ENCODE measurements at places on chromosomes 1 and 21. TPM values are rescaled to one million over a fixed set of nuclear protein-coding genes. Genes with fewer than 3 reads are reported as not detected.

GRCh38 chr1:46547481-46548383 is 3.7 kb downstream of the KNCN start:
- H3K36me3 ChIP-seq: no peaks in the 10 kb centered on the region
- peaks cover 46% of the 10 kb centered on the region for H3K27me3 ChIP-seq
- H3K4me3 ChIP-seq: no peak overlapping the region
- no peaks in the 10 kb centered on the region for H3K4me1 ChIP-seq

DNA sequence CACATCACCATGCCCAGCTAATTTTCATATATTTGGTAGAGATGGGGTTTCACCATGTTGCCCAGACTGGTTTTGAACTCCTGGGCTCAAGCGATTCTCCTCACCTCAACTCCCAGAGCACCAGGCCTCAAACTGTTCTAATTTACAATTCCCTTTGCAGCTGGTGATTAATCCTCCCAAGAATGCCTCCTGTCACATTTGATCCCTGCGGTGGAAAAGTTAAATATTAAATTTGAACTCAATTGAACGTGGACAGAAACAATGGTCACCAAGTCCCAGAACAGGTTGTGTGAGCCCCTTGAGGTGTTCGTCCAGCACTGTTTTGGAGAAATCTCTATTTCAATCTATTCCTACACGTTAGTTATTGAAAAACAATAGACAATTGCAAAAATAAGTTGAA is 2.0 kb upstream of the ANKRD35 start:
- H3K4me3 ChIP-seq: no peak overlapping the region
- peaks cover 37% of the 10 kb centered on the region for H3K4me1 ChIP-seq
- no peaks in the 10 kb centered on the region for H3K27me3 ChIP-seq
- no peaks in the 10 kb centered on the region for H3K36me3 ChIP-seq
- no peak for DNase-seq

SIK1 gene
- 8.0 TPM for total RNA-seq

DNA sequence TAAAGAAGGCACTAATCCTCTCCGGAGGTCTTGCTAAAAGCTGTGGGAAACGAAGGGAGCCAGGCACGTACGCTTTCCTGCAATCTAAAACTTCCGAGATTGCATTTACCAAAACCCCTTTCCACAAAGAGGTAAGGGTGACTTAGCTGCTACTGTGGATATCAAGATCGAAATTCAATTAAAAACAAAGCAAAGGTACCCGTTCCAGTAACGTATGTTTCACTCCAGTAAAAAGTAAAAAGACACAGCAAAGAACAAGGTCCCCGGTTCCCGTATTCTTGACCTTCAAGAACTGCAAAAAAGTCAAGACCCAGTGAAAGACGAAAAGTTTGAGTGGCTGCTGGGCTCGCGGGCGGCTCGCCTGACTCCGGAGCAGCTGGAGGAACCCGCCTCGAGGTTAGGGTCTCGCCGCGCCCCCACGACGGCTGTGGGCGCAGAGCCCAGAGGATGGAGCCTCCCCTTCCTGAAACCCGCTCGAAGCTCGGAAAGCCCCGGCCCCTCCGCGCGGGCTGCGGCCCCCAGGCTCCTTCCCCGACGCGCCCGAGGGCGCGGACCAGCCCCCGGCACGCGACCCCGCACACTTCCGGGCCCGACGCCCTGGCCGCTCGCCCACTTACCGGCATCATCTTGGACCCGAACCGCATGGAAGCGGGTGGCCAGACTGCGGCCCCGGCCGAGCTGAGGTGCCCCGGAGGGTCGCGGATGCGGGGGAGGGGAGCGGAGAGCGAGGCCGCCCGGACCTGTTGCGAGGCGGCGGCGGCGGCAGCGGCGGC is 524 bp downstream of the TP53BP2 start:
- peaks cover 18% of the 10 kb centered on the region for H3K4me1 ChIP-seq
- H3K36me3 ChIP-seq: no peaks in the 10 kb centered on the region
- H3K4me3 ChIP-seq: peak overlapping the region; percentile 78

UBL4B gene
- total RNA-seq: not detected

DNA sequence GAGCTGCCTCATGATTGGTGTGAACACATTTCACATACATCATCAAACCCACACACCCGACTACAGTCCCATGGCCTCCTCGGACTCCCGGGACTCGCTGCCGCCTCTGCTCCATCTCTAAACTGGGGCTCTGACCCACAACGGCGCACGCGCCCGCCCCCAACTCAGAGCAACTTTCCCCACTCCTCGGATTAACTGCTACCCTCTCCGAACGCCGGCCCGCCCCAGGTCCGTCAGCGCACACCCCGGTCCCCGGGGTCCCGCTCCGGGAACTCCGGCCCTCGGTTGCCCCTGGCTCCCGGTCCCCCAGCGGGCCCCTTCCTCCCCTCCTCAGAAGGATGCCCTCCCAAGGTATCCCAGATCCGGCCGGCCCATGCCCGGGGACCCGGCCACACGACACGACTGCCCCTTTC is 740 bp downstream of the DSTYK start:
- peaks cover 7% of the 10 kb centered on the region for H3K4me1 ChIP-seq
- H3K36me3 ChIP-seq: no peaks in the 10 kb centered on the region
- H3K27me3 ChIP-seq: peaks cover 12% of the 10 kb centered on the region

- H3K4me1 ChIP-seq: no peaks in the 10 kb centered on the region
- no peak for DNase-seq
- H3K4me3 ChIP-seq: no peak overlapping the region
- no peaks in the 10 kb centered on the region for H3K36me3 ChIP-seq
These were observed 99.1 kb upstream of the ACTRT2 start for GRCh38 chr1:2921970-2922686.

- no peaks in the 10 kb centered on the region for H3K4me1 ChIP-seq
- H3K4me3 ChIP-seq: no peak overlapping the region
- no peak overlapping the region for H3K27ac ChIP-seq
- no peaks in the 10 kb centered on the region for H3K36me3 ChIP-seq
- DNase-seq: no peak
- H3K27me3 ChIP-seq: no peaks in the 10 kb centered on the region
These were observed 7.3 kb upstream of the TAGLN2 start for GRCh38 chr1:159932296-159933285.

GRCh38 chr1:205122489-205122882 is 708 bp upstream of the RBBP5 start:
- H3K27ac ChIP-seq: peak overlapping the region; percentile 91
- H3K27me3 ChIP-seq: no peaks in the 10 kb centered on the region
- no peaks in the 10 kb centered on the region for H3K36me3 ChIP-seq
- H3K4me1 ChIP-seq: peaks cover 12% of the 10 kb centered on the region
- peak overlapping the region; percentile 69 for H3K4me3 ChIP-seq
- DNase-seq: no peak

KRTAP7-1 gene
- not detected for total RNA-seq

GRCh38 chr21:41453198-41453597 is 27.2 kb downstream of the MX1 start:
- H3K27me3 ChIP-seq: no peaks in the 10 kb centered on the region
- no peak for DNase-seq
- no peaks in the 10 kb centered on the region for H3K36me3 ChIP-seq
- no peaks in the 10 kb centered on the region for H3K4me1 ChIP-seq

- DNase-seq: peak; percentile 30
- H3K27ac ChIP-seq: no peak overlapping the region
- H3K36me3 ChIP-seq: no peaks in the 10 kb centered on the region
- no peaks in the 10 kb centered on the region for H3K27me3 ChIP-seq
These were observed 26.1 kb downstream of the PRKACB start for GRCh38 chr1:84170171-84170570.

DNA sequence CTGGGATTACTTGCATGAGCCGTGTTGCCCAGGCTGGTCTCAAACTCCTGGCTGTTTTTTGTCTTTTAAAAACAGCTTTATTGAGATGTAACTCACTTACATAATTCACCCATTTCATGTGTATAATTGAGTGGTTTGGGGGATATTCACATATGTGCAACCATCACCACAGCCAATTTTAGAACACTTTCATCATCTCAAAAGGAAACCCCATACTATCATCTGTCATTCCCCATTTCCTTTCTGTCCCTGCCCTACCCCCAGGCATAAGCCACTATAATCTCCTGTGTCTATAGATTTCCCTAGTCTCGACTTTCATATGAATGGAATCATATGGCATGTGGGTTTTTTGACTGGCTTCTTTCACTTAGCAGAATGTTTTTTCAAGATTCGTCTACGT is 43.3 kb downstream of the GPR137B start:
- DNase-seq: no peak
- no peak overlapping the region for H3K4me3 ChIP-seq
- H3K4me1 ChIP-seq: peaks cover 3% of the 10 kb centered on the region
- H3K27me3 ChIP-seq: no peaks in the 10 kb centered on the region
- no peak overlapping the region for H3K27ac ChIP-seq

CLK2 gene
- total RNA-seq: 61.7 TPM

GRCh38 chr1:54811066-54811465 is 9.9 kb upstream of the TTC22 start:
- H3K4me1 ChIP-seq: no peaks in the 10 kb centered on the region
- H3K4me3 ChIP-seq: no peak overlapping the region
- no peaks in the 10 kb centered on the region for H3K36me3 ChIP-seq
- DNase-seq: no peak
- no peak overlapping the region for H3K27ac ChIP-seq

DNA sequence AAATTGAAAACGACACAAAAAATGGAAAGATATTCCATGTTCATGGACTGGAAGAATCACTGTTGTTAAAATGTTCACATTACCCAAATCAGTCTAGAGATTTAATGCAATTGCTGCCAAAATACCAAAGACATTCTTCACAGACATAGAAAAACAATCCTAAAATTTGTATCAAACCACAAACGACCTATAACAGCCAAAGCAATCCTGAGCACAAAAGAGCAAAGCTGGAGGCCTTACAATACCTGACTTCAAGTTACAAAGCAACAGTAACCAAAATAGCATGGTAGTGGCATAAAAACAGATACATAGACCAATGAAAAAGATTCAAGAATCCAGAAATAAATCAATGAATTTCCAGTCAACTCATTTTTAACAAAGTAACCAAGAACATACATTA is 1077.3 kb downstream of the KCNT2 start:
- H3K27ac ChIP-seq: no peak overlapping the region
- H3K4me3 ChIP-seq: no peak overlapping the region
- no peaks in the 10 kb centered on the region for H3K36me3 ChIP-seq

DNA sequence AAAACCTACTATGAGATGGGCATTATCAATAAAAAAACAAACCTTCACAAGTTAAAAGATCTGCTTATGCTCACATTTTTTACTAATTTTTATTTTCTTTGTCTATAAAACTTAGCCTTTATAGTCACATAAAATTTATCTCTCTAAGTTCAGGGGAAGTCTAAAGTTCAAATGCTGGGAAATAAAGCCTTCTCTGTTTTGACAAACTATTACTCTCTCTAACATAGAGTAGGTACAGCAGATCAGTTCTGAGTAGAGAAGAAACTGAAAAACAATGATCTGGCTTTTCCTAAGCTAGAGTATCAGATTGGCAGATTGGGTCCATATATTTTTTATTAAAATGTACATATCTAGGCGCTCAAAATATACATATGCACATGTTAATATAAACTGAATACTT is 31.2 kb downstream of the C1orf141 start:
- no peaks in the 10 kb centered on the region for H3K36me3 ChIP-seq
- H3K4me1 ChIP-seq: no peaks in the 10 kb centered on the region
- DNase-seq: no peak
- peaks cover 3% of the 10 kb centered on the region for H3K27me3 ChIP-seq
- no peak overlapping the region for H3K27ac ChIP-seq
- H3K4me3 ChIP-seq: no peak overlapping the region

DNA sequence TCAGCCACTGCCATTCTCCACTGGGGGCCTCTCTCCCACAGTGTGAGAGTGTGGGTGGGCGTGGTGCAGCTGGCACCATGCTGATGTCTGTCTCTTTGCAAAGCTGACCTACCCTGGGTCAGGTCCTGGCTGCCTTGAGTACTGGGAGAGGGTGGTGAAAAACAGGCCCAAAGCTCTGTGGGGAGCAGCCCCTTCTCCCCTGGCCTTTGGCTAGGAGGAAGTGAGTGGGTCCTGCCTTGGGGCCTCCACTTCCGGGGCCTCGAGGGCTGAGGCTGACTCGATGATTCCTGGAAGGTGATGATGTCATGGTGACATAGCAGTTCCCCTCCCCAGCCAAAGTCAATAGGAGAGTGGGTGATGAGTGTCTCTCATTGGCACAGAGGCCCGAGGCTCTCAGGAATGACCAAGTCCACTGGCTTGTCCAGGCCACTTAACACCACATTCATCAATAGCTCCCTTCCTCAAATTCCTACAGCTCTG is 53.0 kb downstream of the IER5 start:
- no peaks in the 10 kb centered on the region for H3K27me3 ChIP-seq
- DNase-seq: peak; percentile 43
- no peaks in the 10 kb centered on the region for H3K36me3 ChIP-seq

SLC44A3 gene
- 0.42 TPM for total RNA-seq

DNA sequence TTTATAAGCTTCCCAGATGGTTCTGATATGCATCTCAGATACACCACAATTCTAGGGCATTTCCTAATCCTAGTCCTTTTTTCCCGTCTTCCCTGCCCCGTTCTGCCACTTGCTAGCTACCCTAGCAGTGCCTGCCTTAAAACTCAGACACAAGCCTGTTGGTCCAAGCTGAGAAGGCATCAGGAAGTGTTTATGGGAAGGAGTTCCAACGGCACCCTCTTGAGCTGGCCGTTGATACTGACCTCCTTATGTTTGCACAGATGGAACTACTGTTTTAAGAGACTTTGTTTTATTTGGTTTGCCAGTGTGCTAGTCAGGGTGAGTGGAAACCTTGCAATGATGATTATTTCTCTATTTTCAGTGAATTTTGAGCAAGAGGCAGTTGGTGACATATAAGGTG is 67.2 kb downstream of the UCK2 start:
- H3K36me3 ChIP-seq: peaks cover 9% of the 10 kb centered on the region
- peak; percentile 34 for DNase-seq
- H3K4me3 ChIP-seq: no peak overlapping the region
- H3K27ac ChIP-seq: peak overlapping the region; percentile 98

DNA sequence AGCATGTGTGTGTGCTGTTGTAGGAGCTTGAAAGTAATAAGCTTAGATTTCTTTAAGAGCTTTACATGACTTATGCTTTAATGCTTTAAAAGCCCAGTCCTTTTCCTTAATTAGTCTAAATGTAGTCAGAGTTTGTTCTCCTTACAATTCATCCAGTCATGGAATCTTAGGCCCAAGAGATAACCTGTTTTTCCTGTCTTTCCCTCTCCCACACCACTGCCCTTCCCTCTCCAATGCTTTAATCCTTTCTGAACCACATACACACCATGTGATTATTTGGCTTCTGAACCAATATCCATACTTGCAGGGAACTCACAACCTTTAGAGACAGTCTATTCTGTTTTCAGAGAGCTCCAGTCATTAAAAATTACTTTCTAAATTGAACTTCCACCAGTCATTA is 37.6 kb downstream of the ALG6 start:
- H3K36me3 ChIP-seq: no peaks in the 10 kb centered on the region
- no peak overlapping the region for H3K4me3 ChIP-seq
- H3K27me3 ChIP-seq: no peaks in the 10 kb centered on the region
- DNase-seq: no peak
- H3K27ac ChIP-seq: no peak overlapping the region
